ENCODE measurements at places on chromosomes 11 and 22.

DNA sequence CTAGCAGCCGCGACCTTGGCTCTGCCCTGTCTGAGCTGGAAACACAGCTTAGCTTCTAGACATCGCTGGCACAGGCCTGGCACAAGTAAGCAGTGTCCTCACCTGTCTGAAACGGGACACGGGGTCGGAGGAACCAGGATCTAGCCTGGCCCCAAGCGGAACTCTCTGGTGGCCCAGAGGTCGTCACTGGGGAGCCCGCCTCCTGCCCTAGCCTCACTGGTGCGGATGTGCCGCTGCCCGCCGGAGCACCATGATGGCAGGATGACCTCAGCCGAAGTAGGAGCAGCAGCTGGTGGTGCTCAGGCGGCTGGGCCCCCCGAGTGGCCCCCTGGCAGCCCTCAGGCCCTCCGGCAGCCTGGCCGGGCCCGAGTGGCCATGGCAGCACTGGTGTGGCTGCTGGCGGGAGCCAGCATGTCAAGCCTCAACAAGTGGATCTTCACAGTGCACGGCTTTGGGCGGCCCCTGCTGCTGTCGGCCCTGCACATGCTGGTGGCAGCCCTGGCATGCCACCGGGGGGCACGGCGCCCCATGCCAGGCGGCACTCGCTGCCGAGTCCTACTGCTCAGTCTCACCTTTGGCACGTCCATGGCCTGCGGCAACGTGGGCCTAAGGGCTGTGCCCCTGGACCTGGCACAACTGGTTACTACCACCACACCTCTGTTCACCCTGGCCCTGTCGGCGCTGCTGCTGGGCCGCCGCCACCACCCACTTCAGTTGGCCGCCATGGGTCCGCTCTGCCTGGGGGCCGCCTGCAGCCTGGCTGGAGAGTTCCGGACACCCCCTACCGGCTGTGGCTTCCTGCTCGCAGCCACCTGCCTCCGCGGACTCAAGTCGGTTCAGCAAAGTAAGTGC lies 871 bp downstream of the SLC35E4 start:
- DNase-seq = no peak

- no peak for DNase-seq
Observed at GRCh38 chr22:33913188-33913587, 7.1 kb downstream of the LARGE1 start.

GRCh38 chr11:64455456-64456261 lies 96.7 kb downstream of the RPS6KA4 start:
- no peak for DNase-seq

- no peak for DNase-seq
Observed at GRCh38 chr22:40263191-40263590, 83.1 kb upstream of the ADSL start.

GRCh38 chr11:29564486-29564885 lies 452.3 kb downstream of the KCNA4 start:
- DNase-seq = no peak

- no peak for DNase-seq
Observed at GRCh38 chr22:24418786-24419474, 8.5 kb upstream of the ADORA2A start.

- DNase-seq = no peak
Observed at GRCh38 chr11:36365907-36366306, 69.8 kb downstream of the PRR5L start.

DNA sequence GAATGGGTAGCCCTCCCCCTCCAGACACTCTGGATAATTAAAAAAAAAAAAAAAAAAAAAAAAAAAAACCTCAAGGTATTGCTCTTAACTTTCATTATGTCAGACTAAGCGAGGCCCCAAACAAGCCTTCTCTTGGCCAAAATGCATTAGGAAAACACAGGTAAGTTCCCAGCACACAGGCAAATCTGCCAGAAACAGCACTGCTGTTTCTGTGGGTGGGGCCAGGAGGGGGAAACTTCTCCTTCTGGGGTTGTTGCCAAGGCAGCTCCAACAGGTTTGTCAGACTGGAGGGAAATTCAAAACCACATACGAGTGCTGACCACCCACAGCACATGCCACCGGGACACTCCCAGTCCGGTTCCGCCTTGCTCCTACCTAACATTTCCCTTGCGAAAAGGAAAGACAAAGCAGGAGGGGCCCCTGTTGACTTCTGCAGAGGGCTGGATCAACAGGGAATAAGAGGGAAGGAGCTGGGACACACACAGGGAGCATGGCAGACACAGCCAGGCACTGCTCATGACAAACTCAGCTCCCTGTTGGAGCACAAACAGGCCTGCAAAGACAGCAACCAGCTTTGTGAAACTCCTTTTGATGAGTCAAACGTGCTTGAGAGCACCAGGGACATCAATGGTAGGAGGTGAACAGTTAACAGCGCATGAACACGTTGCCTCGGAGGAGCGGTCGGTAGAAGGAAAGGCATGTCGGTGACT lies 55.0 kb downstream of the MYH9 start:
- peak; percentile 52 for DNase-seq
